ENCODE measurements at places on chromosomes 1 and 21.

- no peak for DNase-seq
Observed at GRCh38 chr21:37483776-37484175, 117.2 kb downstream of the DYRK1A start.

- DNase-seq, result peak; percentile 66
Observed at GRCh38 chr1:162854245-162854882, 6.6 kb downstream of the CCDC190 start.

GRCh38 chr1:35888255-35888654 is 5.2 kb downstream of the AGO1 start:
- DNase-seq, result no peak

- peak; percentile 70 for DNase-seq
Observed at GRCh38 chr1:248804771-248805681, 20.7 kb downstream of the SH3BP5L start.

- no peak for DNase-seq
Observed at GRCh38 chr1:74952786-74953185, 181.4 kb upstream of the LHX8 start.

DNA sequence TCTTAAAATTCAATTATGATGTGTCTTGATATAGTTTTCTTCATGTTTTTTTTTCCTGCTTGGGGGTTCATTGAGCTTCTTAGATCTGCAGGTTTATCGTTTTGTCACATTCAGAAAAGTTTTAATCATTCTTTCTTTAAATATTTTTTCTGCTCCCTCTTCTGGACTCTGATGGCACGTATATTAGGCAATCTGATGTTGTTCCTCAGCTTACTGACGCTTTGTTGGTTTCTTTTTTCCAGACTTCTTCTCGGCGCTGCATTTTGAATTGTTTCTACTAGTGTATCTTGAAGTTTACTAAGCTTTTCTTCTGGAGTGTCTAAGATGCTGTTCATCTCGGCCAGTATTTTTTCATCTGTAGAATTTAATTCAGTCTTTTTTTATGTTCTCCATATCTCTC is 44.8 kb upstream of the FMOD start:
- no peak for DNase-seq

- no peak for DNase-seq
Observed at GRCh38 chr1:156823210-156823790, 6.7 kb upstream of the SH2D2A start.

DNA sequence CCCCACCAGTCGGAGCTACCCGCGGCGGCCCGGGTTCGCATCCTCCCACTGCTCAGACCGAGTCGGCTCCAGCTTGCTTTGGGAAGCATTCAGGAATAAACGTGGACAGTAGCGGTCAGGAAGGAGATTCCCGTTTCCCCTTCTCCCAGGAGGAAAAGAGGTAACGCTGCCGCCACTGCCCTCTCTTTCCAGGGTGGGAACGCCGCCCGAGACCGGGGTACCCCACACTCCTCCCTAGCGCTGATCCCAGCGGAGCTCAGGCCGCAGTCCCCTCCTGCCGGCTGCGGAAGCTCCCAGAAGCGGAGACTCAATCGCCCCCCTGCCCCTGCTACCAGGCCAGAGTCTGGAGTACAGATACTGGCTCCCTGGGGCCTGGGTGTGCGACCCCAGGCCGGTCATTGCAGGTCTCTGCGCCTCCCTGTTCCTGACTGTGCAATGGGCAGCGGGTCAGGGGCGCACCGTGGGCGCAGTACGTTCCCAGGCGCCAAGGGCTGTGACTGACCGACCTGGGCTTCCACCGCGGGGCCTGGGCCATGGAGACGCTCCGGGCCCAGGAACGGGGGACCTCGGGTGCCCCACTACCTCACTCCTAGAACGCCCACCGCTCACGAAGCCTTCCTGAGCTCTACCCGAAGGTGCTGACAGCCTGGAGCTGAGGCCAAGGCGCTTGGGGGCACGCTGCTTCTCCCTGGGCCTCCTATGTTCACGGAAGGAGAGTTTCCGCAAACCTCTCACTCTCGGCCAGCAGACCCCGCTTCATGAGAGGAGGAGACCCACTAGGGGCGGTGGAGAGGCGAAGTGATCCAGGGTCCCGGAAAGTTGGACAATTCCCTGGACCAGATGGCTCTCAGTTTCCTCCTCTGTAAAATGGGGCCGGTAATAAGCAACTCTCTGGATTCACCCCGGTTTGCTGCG is 7.8 kb downstream of the DMRTA2 start:
- no peak for DNase-seq

- no peak for DNase-seq
Observed at GRCh38 chr1:204731509-204731908, 46.0 kb upstream of the LRRN2 start.

DNA sequence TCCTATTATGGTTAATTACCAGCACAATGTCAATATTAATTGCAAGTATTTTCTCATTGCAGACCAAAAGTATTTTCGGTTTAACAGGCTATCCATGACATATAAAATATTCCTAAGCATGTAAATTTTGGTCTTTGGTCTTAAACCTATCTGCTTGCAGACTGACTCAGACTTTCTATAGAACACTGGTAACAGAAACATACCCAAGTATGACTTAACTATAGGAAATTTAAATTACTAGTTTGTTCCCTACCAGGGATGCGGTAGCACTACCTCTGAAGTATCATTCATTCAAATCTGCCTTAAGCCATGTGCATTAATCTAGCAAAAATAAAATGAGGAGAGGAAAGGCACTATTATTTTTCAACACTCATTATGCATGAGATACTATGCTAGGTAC is 2.9 kb downstream of the TAF1A start:
- DNase-seq, result no peak

- DNase-seq, result no peak
Observed at GRCh38 chr1:94044290-94044790, 76.6 kb downstream of the ABCA4 start.

GRCh38 chr1:180131510-180131909 is 23.2 kb upstream of the QSOX1 start:
- DNase-seq, result no peak

DNA sequence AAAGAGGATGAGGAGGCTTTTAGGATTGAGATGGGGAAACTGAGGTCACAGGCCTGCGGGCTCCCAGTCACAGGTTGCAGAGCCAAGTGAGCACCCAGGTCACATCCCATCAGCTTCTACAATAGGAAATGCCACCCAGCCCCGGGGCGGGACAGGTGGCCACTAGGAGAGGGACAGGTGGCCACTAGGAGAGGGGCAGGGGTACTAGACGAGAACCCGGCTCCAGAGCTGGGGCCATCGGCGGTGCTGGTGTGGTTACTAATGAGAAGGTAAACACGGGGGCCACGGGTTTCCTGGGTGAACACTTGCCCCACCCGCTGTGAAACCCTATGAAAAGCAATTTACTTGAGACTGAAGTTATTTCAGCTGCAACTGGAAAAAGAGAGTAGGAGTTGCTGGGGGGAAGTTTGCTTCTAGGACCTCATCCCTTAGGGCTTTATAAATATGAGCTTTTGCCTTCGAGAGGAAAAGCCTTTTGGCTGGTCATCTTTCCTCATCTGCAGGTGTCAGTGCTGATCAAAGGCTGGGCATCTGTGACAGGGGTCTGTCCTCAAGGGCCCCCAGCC is 52.5 kb downstream of the MRPL37 start:
- DNase-seq, result no peak

DNA sequence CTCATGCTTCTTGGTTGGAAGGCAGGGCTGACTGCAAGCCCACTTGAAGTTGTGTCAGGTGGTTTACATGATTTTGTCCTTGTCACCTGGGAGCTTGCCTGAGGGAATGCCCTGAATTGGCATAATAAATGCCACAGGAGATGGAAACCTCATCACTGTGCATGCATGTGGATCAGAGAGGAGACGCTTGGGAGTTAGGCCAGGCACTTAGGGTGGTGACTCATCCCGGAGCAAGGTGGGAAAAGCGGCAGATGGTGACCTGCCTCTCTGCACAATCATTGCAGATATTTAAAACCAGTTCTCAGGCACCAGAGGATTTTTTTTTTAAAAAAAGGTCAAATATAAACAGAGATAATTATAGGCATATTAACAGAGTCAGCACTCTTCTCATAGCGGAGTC is 202.2 kb upstream of the KIAA0040 start:
- DNase-seq, result no peak

GRCh38 chr21:43895196-43895595 is 30.2 kb downstream of the AGPAT3 start:
- no peak for DNase-seq

- DNase-seq, result peak; percentile 46
Observed at GRCh38 chr1:158998781-158999161, 10.9 kb upstream of the IFI16 start.

DNA sequence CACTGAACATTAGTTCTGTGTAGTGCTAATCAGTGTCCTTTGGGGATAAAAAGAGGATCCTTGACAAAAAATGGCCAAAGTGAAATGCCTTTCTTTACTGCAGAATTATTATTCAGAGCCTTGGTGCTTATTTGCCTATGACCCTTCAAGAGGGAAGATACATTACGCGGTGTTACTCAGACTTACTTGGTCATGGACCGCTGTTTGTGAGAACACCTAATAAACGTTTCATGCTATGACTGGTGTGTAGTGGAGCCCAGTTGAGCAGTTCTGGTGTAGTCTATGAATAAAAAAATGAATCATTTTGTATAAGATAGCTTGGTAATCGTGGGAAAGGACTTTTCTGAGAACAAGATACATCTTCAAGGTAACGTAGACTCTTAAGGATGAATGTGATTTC is 8.3 kb downstream of the NFYC start:
- DNase-seq, result peak; percentile 47

DNA sequence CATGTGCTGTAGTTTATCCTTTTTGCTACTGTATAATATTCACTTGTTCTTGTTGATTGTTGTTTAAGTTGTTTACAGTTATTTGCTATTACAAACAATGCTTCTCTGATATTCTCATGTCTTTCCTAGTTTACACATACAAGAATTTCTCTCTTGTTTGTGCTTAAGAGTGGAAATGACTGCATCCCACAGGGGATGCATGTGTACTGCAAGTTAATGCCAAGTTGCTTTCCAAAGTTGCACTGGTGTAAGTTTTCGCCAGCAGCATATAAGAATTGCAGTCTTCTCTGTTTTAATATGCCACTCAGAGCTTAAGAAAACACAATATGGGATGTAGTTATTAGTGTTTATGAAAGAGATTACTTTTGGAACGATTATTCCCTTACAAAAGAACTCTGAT is 97.7 kb downstream of the NEK7 start:
- no peak for DNase-seq

- no peak for DNase-seq
Observed at GRCh38 chr21:15616864-15617574, 112.8 kb upstream of the USP25 start.
